ENCODE measurements at places on chromosomes 4 and X. TPM values are rescaled to one million over a fixed set of nuclear protein-coding genes. Genes with fewer than 3 reads are reported as not detected.

PDLIM5 gene
- total RNA-seq, result 38.7 TPM

GRIA3 gene
- total RNA-seq, result not detected

FGFBP2 gene
- total RNA-seq, result not detected

ETNPPL gene
- total RNA-seq, result not detected

CLNK gene
- not detected for total RNA-seq

PIR gene
- 49.8 TPM for total RNA-seq

UGT2A1 gene
- not detected for total RNA-seq

PHEX gene
- 0.44 TPM for total RNA-seq

CAMK2D gene
- 16.5 TPM for total RNA-seq

SOD3 gene
- not detected for total RNA-seq

NALF2 gene
- total RNA-seq, result 5.2 TPM

FGA gene
- total RNA-seq, result 6.3 TPM

MAGEA2B gene
- total RNA-seq, result not detected

RAB41 gene
- not detected for total RNA-seq

NUDT11 gene
- total RNA-seq, result 3.1 TPM

REELD1 gene
- total RNA-seq, result not detected

CDX4 gene
- total RNA-seq, result not detected

TXK gene
- 0.17 TPM for total RNA-seq

PRR32 gene
- total RNA-seq, result not detected

STATH gene
- not detected for total RNA-seq

PRDM5 gene
- 3.3 TPM for total RNA-seq

PAGE1 gene
- total RNA-seq, result not detected

UGT8 gene
- total RNA-seq, result 0.13 TPM

ABLIM2 gene
- 0.38 TPM for total RNA-seq

DUSP9 gene
- 1.2 TPM for total RNA-seq

PNMA6E gene
- total RNA-seq, result not detected

CXCL10 gene
- total RNA-seq, result 0.12 TPM

ARHGAP36 gene
- total RNA-seq, result not detected

NLGN4X gene
- not detected for total RNA-seq

KLHL34 gene
- not detected for total RNA-seq

FGFR3 gene
- total RNA-seq, result 1.4 TPM

DRP2 gene
- 0.16 TPM for total RNA-seq

VEGFD gene
- 0.32 TPM for total RNA-seq

DCAF4L1 gene
- 0.11 TPM for total RNA-seq

PTCHD1 gene
- not detected for total RNA-seq

MSX1 gene
- 11.6 TPM for total RNA-seq

FAM9A gene
- total RNA-seq, result not detected

PARM1 gene
- total RNA-seq, result 0.62 TPM

PPP2R2C gene
- 34.1 TPM for total RNA-seq

SLC25A53 gene
- 5.0 TPM for total RNA-seq

All from A549 treated with CpdA at 1 μM for 4 hours (cell line).